Left kidney (tissue), 8 donors: ENCODE measurements at places on chromosomes 16 and 17.
A peak's percentile ranks its signal among the peaks of the same experiment; 100 is the strongest.

DNA sequence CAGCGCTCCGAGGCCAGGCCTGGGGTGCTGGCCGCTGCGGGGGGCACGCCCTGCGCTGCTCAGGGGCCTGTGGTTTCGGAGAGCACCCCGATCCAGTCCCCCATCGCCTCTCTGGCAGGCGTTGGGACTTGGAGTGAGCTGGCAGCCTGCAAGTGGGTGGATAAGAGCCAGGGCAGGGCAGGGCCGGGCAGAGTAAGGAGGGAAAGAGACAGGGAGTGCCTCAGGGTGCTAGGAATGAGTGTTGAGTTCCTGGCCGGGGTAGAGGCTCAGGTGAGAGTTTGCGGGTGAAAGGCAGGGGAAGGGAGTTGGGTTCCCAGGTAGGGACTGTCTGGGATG lies 1.3 kb downstream of the CDH13 start:
- no peak for DNase-seq

DNA sequence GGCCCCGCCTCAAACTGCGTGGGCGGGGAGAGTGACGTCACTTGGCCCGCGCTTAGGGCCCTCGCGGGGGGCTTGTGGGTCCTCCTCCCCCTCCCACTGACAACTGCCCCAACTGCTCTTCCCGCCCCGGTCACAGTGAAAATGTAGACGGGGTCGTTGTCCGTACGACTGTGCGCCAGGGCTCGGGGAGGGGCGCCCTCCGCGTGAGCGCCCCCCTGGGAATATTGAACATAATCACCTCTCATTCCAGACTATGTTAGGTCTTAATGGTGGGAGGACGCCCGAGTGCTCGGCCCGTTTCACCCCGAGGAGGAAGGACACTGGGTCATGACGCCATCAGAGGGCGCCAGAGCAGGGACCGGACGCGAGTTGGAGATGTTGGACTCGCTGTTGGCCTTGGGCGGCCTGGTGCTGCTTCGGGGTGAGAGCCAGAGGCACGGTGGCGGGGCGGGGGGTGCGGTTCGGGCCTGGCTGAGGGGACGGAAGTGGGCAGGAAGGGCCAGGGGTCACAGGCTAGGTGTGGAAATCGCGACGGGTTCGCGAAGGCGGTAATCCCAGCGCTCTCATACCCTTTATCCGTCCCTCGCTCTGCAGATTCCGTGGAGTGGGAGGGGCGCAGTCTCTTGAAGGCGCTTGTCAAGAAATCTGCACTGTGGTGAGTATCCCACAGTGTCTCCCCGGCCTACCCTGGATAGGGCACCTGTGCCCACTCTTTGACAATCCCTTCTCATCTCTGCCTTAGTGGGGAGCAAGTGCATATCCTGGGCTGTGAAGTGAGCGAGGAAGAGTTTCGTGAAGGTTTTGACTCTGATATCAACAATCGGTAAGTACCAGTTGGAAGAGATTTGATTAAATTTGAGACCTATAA lies at the start of gene ELP5:
Gene ELP5, plus strand, starts transcription at position 40 of the 868 bp plus-strand sequence. Its CDS starts 336 bp downstream, at position 376.
- peak; percentile 95 for DNase-seq

- DNase-seq = no peak
These were observed 365.4 kb upstream of the C16orf82 start for GRCh38 chr16:26701243-26701886.

GRCh38 chr17:55089256-55089655 lies 120.7 kb downstream of the STXBP4 start:
- no peak for DNase-seq

- no peak for DNase-seq
These were observed 32.5 kb downstream of the PHKB start for GRCh38 chr16:47493381-47494337.

GRCh38 chr17:36525113-36525512 lies 9.6 kb downstream of the MYO19 start:
- DNase-seq = no peak

- peak; percentile 83 for DNase-seq
These were observed 9.0 kb upstream of the ZFP90 start for GRCh38 chr16:68529931-68530701.

GRCh38 chr16:66344533-66345145 lies 21.9 kb upstream of the CDH5 start:
- DNase-seq = no peak

- no peak for DNase-seq
These were observed 6.8 kb downstream of the FAM83G start for GRCh38 chr17:18997650-18998196.

GRCh38 chr16:77406680-77407079 lies 28.2 kb downstream of the ADAMTS18 start:
- no peak for DNase-seq

- DNase-seq = no peak
These were observed 4.9 kb downstream of the IRX6 start for GRCh38 chr16:55328611-55329569.

GRCh38 chr16:1099189-1100083 lies 3.4 kb upstream of the C1QTNF8 start:
- DNase-seq = no peak

DNA sequence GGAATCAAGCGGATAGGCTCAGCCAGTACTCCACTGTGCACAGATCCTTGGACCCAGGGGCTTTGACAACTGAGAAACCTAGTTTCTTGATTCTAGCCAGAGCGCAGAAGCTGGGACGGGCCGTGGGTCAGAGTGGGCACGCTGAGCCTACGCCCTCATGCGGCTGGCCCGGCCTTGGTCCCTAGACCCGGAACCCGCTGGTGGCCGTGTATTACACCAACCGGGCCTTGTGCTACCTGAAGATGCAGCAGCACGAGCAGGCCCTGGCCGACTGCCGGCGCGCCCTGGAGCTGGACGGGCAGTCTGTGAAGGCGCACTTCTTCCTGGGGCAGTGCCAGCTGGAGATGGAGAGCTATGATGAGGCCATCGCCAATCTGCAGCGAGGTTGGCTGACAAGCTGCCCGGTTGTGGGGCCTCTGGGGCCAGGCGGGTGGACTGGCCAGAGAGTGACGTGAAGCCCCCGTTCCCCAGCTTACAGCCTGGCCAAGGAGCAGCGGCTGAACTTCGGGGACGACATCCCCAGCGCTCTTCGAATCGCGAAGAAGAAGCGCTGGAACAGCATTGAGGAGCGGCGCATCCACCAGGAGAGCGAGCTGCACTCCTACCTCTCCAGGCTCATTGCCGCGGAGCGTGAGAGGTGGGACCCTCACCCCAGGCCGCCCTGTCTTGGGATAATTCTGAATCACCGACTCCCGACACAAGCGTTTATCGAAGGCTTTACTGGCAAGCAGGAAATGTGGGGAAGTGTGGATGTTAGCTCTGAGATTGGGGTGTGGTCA lies 946 bp downstream of the STUB1 start:
- no peak for DNase-seq

DNA sequence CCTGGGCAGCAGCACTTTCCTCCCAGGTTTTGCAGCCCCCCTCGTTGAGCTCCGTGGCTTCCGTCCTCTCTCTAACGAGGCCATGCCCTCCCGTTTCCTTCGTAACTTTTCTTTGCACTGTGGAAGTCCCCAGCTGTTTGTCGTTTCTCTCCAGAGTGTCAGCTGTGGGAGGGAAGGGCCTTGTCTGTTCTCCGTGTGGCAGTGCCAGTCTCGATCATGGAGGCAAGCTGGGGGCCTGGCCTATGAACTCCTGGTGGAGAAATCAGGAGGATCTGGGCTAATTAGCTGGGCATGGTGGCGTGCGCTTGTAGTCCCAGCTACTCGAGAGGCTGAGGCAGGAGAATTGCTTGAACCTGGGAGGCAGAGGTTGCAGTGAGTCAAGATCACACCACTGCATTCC lies 28.3 kb downstream of the TBCD start:
- DNase-seq = no peak

DNA sequence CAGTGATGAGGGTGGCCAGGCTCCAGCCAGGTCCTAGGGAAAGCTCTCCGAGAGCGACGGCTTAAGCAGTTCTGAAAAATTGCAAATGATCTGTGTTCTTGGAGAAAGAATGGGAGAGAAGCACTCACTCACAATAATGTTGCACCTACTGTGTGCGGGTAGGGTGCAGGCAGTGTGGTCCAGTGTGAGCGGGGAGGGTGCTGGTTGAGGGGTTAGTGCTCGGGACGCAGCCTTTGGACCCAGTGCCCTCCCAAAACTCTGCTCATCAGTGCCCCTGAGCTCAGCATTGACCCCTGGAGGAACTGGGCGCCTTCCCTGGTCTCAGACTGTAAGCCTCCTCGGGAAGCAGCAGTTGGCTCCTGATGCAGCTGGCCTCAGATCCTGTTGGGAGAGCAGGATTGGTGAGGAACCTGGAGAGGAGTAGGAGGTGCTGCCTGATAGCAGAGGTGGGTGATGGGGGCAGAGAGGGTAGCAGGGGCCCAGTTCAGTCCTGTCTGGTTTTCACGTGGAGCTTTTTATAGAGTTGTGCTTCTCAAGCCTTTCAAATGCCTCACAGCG lies 23.6 kb upstream of the ZNF750 start:
- no peak for DNase-seq

DNA sequence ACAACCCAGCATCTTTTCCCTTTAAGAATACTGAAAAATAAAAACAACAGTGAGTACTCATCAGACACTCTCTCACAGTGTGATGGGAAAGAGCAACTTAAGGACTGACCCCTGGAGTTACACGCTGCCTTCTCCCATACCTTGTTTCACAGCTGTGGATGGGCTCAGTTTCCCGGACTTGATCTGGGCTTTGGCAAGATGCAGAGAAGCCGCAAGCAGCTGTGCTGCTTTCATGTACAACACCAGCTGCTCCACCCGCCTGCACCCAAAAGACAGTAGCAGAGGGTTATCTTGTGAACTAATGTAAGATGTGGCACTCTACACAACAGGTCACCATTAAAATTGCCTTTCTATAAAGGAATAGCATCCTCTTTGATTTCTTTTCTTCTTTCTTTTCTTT lies 32.7 kb upstream of the ALDH3A1 start:
- DNase-seq = no peak

DNA sequence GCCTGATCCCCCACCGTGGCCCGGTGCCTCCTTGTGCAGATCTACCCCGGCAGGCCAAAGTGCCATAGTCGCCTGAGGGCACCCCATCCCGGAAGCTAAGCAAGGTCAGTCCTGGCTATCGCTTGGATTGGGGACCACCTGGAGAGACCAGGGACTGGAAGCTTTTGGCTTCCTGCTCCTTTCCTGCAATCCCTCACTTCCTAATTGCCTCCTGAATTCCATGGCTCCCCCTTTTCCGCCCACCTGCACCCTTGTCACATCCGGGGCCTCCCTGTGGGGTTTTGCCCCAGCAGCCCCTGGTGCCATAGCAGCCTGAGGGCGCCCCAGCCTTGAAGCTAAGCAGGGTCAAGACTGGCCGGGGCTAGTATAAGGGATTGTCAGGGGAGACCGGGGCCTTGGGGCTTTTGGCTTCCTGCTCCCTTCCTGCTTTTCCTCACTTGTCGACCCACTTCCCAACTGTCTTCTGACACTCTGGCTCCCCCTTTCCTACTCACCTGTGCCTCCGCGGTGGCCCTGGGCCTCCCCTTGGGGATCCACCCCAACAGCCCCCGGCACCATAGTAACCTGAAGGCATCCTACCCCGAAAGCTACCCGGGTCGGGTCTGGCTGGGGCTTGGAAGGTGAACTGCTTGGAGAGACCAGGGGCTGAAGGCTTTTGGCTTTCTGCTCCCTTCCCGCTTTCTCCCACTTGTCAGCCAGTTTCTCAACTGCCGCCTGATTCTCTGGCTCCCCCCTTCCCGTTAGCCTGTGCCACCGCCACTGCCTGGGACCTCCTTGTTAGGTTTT lies 2293.6 kb downstream of the TP53TG3F start:
- no peak for DNase-seq

- DNase-seq = no peak
These were observed 286.7 kb downstream of the SEC14L1 start for GRCh38 chr17:77427391-77427991.

DNA sequence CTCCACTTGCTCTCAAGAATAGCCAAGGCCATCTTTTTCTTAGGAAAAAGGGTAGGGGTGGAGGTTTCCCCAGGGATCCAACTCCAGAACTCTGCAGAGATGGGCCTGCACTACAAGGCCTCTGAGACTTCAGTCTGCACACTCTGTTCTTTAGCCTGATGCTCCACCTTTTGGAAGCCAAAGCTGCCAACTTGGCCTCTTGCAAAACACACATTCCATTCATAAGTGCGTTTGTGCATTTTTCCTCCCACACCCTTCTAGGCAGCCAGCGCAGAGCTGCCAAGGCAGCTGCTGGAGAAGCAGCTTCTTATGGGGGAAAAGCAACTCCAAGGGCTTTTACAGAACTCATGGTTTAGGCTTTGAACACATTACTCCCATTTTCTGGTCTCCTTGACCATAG lies 45.3 kb downstream of the REXO5 start:
- DNase-seq = peak; percentile 8

- no peak for DNase-seq
These were observed 2.3 kb upstream of the ABCA9 start for GRCh38 chr17:69062860-69063581.

- DNase-seq = no peak
These were observed 7.7 kb upstream of the NLRP1 start for GRCh38 chr17:5591966-5592365.

- DNase-seq = no peak
These were observed 59.2 kb downstream of the B9D1 start for GRCh38 chr17:19303367-19303776.

DNA sequence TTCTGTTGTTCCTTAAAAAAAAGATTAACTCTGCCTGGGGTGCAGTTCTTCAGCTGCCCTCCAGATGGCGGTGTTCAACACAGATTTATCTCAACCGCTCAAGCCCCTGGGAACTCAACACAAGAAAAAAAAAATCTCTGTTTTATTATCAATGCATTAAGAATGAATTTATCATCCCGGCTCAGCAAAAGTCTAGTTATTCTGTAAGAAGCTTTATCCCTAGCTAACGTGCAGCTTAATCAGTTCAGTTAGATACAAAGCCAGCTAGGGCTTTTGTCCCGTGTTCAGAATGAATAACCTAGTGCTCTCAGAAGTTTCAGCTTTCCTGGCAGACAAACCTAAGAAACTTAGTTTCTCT lies 475.9 kb upstream of the CCL2 start:
- peak; percentile 59 for DNase-seq

- no peak for DNase-seq
These were observed 89.3 kb upstream of the CDYL2 start for GRCh38 chr16:80893686-80894085.

GRCh38 chr16:27991876-27992275 lies 71.6 kb downstream of the GSG1L start:
- no peak for DNase-seq

DNA sequence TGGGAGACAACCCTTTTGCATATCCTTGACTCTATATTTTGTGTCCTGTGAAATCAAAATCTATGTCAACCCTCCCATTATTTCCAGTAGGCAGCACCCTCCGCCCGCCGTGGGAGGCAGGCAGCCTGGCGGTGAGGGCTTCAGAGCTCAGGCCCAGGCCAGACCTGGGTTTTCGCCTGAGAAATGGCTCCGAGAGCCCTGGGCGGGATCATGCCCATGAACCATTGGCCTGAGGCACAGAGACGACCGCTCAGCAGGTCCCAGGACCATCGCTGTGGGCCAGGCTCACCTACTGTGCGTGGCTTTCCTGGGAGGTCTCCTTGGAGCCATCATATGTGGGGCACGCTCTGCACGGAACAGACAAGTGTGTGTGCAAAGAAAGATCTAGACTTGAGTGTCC lies 6.3 kb upstream of the SLC38A8 start:
- DNase-seq = no peak

GRCh38 chr16:52929478-52930400 lies 123.0 kb downstream of the CHD9NB start:
- DNase-seq = no peak

- DNase-seq = no peak
These were observed 167.2 kb downstream of the STX8 start for GRCh38 chr17:9408381-9408780.
